ELF-1 (cell line): ENCODE measurements at places on chromosomes 4 and X.

GRCh38 chr4:8543623-8544022, 36.6 kb upstream of the GPR78 start:
- no peak for DNase-seq

DNA sequence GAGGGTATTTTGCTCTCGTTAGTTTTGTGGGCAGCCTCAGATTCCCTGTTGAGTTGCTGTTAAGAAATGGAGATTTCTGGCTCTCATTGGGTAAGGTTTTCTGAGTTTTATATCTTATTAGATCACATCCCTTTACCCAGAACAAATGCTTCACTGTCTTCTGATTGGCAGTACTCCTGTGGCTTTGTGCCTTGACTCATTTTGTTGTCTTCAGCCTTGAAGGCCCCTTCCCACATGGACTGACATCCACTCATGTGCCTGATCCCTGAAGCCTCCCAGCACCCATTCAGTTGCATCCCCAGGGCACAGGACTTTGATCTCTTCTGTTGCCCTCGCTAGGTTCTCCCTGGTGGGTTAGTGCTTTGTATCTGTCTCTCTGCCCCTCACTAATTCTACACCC, 10.4 kb downstream of the MED28 start:
- no peak for DNase-seq

- peak; percentile 72 for DNase-seq
Measured at GRCh38 chr4:41611881-41612871, 74.2 kb downstream of the LIMCH1 start.

GRCh38 chr4:8828869-8829268, 42.8 kb downstream of the HMX1 start:
- no peak for DNase-seq

DNA sequence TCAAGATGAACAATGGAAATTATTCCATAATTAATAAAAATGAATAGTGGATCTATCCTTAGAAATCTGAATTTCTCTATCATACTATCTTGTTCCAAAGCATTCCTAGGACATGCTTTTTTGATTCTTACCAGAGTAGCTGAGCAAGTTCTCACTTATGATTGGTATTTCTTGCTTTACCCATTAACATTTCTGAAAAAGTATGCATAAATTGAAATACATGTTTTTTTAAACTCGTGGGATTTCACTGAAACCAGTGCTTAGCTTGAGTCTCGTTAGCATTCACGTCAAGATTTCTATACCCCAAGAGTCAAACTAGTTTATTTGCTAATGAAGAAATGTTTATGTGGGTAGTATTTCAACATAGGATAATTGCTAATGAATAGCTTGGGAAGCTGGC, 89.0 kb downstream of the ELOVL6 start:
- no peak for DNase-seq

GRCh38 chr4:76278583-76278982, 27.1 kb downstream of the FAM47E start:
- no peak for DNase-seq

DNA sequence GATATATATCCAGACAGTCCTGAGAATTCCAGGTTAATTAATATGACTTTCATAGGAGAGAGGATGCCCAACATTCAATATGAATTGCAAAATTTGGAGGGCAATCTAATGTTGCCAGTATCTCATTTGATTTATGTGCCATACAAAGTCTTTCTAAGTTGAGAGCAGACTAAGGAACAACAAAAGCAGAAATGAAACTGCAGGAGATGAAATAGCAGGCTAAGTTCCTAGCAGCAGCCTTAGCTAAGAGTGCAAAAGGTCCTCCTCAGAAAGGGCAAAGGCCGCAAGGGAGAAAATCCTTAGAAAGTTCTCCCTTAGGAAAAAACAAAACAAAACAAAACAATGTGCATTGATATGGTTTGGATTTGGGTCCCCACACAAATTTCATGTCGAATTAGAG, 602.9 kb upstream of the HTR2C start:
- no peak for DNase-seq

GRCh38 chr4:151407466-151408379, 1.3 kb upstream of the FHIP1A start:
- DNase-seq = peak; percentile 22

- DNase-seq = no peak
Measured at GRCh38 chrX:53685711-53686110, 808 bp downstream of the HUWE1 start.

DNA sequence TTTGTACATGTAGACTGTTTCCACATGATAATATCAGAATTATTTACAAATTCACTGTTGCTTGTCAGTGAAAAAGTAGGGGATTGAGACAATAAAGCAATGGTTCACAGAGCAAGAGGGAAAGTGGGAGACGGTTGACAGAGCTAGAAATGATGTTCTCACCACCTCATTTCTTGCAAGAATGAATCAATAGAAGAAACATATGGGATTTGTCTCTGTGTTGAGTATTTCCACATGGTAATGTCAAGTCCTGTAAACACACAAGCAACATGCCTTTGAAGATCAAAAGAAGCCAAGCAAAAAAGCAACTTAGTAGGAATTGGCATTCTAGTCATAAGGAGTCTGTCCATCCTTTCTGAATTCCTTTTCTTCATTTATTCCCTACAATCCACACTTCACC, 1806.6 kb upstream of the AGA start:
- DNase-seq = no peak

DNA sequence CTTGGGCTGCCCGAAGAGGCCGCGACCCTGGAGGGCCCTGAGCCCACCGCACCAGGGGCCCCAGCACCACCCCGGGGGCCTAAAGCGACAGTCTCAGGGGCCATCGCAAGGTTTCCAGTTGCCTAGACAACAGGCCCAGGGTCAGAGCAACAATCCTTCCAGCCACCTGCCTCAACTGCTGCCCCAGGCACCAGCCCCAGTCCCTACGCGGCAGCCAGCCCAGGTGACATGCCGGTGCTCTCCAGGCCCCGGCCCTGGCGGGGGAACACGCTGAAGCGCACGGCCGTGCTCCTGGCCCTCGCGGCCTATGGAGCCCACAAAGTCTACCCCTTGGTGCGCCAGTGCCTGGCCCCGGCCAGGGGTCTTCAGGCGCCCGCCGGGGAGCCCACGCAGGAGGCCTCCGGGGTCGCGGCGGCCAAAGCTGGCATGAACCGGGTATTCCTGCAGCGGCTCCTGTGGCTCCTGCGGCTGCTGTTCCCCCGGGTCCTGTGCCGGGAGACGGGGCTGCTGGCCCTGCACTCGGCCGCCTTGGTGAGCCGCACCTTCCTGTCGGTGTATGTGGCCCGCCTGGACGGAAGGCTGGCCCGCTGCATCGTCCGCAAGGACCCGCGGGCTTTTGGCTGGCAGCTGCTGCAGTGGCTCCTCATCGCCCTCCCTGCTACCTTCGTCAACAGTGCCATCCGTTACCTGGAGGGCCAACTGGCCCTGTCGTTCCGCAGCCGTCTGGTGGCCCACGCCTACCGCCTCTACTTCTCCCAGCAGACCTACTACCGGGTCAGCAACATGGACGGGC, 579 bp downstream of the ABCD1 start:
- peak; percentile 50 for DNase-seq

DNA sequence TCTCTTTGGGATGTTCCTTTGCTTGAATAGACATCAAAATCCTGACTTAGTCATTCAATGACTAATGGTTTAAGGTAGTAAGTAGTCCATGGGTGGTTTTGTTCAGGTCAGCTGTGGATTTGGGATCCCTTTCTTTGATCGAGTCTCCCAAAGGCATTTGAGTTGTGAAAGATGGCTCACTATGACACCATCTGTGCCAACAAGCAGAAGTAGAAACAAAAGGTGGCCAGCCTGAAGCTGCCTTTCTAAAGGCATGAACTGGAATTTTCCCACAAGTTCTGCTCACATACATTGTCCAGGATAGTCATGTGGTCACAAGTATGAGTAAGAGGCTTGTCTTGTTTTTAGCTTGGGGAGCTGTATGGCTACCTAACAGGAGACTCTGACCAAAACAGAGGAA, 129.9 kb downstream of the CCNG2 start:
- DNase-seq = no peak

DNA sequence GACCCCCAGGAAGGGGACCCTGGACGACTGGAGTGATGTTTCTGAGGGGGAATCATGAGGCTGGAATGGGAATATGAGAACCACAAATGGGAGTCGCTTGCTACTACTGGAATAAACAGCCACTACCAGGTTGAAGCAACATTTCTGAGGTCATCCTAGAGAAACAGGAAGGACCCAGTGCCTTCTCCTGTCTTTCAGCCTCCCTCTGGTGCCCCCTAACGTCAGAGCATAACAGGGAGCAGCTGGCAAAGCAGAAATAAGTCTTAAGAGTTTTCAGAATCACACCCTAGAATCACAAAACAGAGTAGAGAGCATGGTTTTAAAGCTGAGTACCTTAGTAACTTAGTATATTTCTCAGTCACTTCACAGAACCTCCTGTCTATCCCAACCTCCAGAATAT, 347.8 kb upstream of the PITX2 start:
- DNase-seq = peak; percentile 79

DNA sequence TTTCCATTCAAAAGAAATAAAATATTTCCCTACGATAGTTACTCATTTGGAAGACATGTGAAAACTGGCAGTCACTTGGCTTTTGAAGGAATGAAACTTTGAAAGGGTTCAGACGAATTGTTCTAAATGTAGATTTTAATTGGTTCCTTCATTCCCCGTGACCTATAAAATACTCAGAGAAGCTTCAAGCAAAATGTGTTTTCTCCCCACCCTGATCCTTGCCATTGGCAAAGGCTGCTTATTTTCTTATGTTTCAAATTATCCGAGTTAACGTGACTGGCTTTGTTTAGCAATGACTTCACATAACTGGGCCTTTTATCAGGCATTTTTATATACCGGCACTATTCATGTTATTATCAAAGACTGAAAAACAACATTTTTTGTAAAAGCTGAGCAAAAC, 204.1 kb upstream of the NEIL3 start:
- DNase-seq = no peak

GRCh38 chr4:105620640-105621323, 68.4 kb downstream of the ARHGEF38 start:
- DNase-seq = no peak

GRCh38 chr4:31674313-31674947, 954.3 kb downstream of the PCDH7 start:
- DNase-seq = peak; percentile 1

- no peak for DNase-seq
Measured at GRCh38 chr4:26083987-26084386, 170.0 kb downstream of the SMIM20 start.

DNA sequence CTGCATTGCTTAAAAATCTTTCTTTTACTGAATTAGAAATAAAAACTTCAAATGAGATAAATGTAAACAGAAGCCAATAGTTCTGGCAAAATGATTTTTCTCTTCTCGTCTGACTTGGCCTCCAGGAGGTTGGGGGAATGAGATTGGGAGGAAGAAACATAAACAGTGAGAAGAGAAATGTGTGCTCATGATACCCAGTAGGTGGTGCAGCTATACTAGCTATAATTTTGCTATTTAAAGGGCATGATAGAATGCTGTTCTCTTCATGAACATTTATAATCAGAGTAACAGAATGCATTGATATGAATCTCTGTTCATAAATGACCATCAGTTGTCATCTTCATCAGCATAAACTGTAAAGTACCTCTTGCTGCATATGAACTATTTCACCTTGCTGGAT, 85.5 kb downstream of the TACR3 start:
- no peak for DNase-seq

- DNase-seq = no peak
Measured at GRCh38 chr4:183797011-183797444, 108.1 kb upstream of the STOX2 start.

- no peak for DNase-seq
Measured at GRCh38 chr4:184361443-184361842, 112.9 kb downstream of the IRF2 start.

- DNase-seq = no peak
Measured at GRCh38 chrX:53323196-53323595, 41.8 kb upstream of the IQSEC2 start.

- peak; percentile 91 for DNase-seq
Measured at GRCh38 chrX:103687073-103687695, 685 bp upstream of the MORF4L2 start.

DNA sequence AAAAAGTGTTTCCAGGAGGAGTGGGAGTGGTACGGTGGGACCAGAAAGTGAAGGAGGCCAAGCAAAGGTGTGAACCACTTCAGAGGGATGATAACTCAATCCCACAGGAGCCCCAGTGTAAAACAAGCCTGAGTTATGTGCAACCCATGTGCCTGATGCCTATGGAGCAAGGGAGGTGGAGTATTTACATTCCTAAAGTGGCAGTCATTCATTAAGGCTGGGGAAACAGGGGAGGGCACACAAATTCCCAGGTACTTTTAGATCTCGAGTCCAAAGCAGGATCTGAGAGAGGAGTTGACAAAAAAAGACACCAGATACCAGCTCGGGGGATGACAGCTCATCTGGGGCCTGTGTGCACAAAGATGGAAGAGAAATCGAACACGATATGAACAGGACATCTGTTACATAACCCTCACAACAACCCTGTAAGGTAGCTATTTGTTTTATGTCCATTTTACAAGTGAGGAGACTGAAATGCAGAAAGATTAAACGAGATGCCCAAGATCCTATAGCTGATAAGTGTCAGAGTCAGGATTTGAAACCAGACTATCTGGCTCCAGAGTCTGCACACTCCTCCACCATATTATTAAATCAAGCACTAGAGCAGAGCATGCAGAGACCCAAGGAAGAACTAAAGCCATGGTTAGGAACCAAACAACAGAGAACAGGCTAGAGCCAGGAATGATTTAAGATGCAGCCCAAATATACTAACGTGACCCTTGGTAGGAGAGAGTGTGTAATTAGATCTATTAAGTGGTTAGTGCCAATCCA, 91.9 kb upstream of the MAPK10 start:
- peak; percentile 73 for DNase-seq

DNA sequence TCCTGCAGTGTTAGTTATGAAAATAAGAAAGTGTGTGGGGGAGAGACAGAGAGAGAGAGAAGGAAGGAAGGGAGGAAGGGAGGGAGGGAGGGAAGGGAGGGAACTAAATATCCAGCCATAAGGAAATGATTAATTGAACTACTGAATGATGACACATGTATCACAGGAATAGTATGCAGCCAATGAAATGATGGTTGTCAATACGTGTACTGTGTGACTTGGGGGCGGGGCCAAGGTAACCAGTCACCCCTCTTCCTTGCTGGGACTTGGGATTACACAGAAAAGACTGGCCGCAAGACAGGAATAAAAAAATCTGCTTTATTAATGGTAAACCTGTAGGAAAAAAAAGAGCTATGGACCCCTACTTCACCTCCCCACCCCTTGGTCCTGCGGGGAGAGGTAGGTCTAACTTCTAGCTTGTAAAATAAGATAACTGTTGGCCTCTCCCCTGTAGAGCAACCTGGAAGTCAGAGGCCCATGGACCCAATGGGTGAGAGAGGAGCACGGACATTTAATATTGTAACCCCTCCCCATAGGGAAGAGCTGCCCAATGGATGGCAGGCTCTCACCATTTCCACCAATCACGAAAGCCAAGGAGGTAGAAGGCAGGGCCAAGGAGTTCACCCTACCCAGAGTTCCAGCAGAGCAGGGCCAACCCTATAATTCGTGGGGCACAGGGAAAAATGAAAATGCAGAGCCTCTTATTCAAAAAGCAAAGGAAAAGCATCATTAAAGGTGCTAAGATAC, 7.4 kb downstream of the PPP2R2C start:
- no peak for DNase-seq

DNA sequence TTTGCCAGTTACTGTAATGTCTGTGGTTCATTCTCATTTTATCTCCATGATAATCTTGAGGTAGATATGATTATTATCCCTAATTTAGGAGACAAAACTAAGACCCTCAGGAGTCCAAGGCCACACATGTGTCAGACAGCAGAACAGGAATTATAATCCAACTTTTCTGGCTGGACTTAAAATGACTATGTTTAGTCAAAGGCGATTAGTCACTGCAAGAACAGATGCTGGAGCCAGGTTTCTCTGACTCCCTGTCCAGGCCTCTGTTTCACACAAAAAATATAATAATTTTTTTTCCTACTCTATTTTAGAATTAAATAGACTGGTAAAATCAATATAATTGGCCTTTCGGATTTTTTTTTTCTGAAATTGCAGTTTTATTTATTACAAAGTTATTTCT, 56.7 kb upstream of the TMEM131L start:
- DNase-seq = no peak
